NCI-H82 (cell line): ENCODE measurements at places on chromosomes 3 and 15.

DNA sequence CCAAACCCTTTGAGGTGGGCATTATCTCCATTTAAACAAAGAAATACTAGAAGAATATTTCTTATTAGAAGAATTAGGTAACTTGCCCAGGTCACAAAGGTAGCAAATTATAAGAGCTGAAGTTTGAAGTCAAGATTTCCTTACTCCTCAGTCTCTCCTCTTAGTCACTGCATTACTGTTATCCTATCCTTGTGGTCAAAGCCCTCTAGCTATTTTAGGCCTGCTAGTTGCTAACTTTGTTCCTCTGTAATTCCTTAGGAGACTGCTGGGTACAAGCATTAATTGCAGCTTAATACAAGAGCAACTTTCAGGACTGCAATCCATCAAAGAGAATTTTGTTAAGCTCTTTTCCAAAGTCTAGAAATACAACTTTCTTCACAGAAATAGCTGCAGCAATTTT is 528.2 kb downstream of the ZIC1 start:
- no peak for DNase-seq

DNA sequence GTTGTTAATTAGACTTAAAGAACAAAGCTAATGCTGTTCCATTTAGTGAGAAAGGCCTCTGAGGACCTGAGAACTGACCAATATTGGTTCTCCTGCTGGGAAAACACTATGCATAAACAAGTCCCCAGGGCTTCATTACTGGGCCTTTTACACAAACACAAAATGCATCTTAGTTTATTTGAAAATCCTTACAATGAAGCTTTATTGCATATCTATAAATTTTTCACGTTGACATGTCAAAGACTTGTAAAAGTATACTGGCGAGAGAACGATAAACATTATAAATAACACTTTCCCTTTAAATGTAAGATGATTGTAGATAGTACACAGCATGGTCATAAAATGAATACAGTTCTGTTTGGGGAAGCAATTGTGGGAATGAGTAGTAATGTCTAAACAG is 151.7 kb downstream of the ROBO2 start:
- DNase-seq: no peak

DNA sequence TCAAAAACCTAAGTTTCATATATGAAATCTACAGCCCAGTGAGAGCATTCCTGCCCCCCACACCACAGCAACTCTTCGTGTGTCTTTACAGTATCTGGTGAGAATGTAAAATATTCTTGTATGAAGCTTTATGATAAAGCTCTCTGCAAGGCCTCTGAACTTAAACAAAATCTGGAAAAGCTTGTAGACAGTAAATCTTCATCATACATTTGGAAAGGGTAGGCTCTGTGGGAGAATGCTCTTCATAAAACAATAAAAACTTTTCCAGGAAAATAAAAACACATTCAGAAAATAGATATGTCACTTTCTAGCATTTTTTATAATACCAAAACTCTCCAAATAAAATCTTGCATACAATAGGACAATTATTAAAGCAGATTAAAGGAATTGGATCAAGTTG is 1009.5 kb downstream of the NAALADL2 start:
- no peak for DNase-seq

DNA sequence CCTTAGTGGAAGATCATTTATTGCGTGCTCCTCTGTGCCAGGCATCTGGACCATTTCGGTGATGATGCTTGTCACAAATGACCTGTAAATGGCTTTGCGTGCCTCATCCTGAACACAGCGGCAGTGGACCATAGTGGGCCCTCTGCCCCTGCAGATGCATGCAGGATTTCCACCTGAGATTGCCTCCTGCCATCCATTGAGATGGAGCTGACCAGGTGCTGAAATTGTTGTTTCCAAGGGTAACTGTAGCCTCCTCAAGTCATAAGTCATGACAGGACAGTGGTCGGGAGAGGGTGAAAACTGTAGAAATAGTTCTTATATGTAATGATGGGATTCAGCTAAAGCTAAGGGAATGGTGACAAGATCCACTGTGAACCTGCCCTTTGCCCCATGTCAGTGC is 35.5 kb downstream of the CLSTN2 start:
- DNase-seq: no peak

DNA sequence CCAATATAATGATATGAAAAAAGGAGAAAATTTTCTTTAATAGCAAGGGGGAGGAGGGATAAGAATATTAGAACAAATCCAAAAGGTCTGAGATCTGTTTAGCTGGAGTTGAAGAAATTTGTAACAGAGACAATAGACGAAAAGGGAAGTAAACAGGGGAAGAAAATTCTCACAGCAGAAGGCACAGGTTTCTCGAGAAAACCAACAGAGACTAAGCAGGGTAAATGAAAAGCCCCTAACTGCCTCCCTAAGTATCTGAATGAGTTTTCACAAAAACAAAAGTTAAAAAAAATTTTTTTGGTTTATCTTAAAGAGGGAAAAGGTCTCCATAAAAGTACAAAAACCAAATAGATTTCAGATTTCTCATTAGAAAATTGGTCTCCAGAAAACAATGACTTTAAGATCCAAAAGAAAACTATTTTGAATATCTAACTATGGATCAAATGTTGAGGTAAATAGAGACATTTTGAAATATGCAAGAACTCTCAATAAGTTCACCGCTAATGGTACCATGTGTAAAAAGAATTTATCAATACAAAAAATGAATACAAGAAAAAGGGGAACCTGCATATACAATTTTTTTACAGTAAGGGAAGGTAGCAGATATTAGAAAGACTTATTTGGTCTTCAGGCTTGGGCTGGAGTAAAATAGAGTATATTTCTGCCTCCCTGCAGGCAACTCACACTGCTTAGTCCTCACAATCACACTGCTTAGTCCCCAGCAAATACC is 23.9 kb upstream of the NEK10 start:
- DNase-seq: no peak

DNA sequence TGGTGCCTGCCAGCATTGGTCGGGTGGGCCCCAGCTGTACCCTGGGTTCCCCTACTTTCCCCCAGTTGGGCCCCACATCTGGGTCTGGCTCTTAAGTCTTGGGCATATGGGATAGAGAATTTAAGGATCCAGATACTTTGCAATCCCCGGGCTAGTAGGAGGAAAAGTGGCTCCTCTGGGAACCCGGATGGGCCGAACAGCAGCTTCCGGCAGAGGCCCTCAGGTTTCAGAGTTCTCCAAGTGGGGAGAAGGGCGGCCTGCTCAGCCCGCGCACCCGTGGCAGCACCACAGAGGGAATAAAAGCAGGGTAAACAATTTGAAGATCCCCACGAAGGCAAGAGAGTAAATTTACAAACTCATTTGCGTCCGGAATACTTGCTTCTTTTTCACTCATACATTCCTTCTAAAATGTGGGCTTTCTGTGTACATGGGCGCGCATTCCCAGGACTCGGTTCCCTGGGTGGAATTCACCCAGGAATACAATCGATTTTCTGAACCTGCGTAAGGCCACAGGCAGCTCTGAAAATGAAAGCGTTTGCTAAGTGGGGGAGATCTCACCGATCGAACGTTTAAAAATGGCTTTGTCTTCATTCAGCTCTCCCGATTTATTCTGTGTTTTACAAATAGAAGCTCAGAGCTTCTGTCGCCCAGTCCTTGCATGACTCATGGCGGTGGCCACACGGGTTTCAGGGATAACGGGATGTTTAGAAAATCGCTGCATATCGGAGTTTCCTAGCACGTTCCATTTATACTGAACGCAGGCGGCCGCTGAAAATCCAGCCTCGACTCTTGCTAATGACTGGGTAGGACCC is 74.0 kb upstream of the POLG start:
- DNase-seq: no peak

DNA sequence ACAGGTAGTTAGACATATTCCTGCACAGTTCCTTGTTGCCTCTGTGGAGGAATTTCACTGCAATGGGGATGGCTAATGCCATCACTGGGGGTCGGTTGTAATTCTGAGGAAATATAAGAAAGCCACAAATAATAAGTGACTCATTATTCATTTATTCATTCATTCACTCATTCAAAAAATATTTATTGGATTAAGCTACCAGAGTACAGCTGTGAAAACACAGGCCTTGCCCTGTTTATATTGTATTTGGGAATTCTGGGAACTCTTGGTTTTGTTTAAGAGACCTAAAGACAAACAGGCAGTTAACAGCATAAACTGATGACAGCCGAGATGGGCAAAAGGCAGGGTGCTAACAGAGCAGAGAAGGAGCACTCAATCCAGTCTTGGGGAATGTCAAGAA is 23.6 kb downstream of the PTX3 start:
- no peak for DNase-seq

DNA sequence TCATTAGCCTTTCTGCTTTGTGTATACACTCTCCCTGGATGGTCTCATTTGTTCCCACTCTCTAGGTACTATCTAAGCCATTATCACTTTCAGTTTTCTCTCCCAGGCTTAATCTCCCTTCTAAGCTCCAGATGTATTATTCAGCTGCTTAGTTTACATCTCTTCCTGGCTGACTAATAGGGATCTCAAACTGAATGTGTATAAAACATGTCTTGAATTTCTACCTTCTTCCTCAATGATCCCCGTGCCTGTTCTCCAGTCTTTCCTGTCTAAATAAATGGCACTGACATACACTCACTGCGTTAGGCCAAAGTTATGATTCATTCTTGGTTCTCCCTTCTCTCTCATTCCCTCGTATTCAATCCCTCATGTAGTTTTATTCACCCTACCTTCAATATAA is 127.3 kb downstream of the NR2F2 start:
- DNase-seq: peak; percentile 17

DNA sequence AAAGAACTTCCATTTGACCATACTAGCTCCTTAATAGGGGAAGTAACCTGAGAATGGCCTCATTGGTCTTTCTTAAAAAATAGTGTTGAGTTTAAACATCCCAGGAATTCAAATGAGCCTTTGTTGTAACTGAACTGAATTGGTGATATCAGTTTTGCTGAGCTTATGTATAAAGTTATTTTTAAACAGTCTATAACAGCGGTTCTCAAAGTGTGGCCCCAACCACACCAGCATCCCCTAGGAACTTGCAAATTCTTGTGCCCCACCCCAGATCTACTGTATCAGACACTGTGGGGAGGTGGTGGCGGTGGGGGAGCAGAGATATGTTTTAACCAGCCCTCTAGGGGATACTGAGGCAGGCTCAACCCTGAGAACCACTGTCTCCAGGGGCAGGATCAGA is 57.0 kb downstream of the LMCD1 start:
- no peak for DNase-seq

- DNase-seq: no peak
Measured at GRCh38 chr15:76380249-76380648, 43.7 kb downstream of the ISL2 start.

DNA sequence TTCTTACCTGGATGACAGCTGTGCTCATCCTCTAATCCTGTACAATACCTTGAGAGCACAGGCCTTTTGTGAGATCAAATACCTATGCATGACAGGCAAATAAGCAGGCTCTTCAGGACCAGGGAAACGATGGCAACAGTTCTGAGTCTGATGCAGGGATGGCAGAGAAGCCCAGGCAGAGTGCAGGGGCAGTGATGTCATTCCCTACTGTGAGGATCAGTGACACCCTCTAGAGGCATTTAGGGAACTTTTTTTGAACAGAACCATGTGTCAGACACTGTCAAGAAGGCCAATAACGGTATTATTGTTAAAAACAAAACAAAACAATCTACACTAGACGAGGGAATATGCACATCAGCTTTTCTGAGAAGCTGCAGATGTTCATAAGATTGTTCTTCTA is 314.8 kb upstream of the CTDSPL start:
- DNase-seq: peak; percentile 29

DNA sequence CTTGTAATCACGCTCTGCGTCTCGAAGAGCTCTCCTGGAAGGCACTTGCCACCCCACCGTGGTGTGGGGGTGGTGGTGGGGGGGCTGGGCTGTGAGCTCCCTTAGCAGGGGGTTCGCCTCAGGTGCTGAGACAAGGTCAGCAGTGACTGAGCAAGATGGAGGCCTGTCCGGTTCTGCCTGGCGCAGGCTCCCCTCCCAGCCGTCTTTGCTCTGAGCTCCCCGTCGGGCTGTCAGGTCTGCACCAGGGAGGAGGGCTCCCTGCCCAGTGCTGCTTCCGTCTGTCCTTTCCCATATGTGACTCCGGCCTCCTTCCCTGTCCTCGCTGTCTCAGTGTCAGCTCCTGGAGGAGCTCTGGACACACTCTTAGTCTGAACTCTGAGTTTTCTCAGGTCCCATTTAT is 80.0 kb downstream of the PLXNA1 start:
- DNase-seq: no peak

DNA sequence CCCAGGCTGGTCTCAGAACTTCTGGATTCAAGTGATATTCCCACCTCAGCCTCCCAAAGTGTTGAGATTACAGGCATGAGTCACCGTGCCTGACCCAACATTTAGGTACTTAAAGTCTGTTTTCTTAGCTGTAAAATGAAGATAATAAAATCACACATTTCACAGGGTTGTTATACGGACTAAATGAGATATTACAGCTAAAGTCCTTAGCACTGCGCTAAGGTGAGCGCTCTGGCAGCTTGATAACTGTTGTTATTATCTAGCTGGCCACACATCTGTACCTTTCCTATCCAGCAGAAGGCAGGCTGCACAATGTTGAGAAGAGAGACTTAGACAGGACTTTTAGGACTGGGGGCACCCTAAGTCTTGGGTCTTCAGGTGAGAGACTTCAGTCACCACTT is 2.7 kb upstream of the LIPH start:
- DNase-seq: no peak

- peak; percentile 2 for DNase-seq
Measured at GRCh38 chr3:23685541-23686258, 120.1 kb upstream of the UBE2E1 start.
